ENCODE measurements at places on chromosomes 16 and 17.
A peak's percentile ranks its signal among the peaks of the same experiment; 100 is the strongest.

DNA sequence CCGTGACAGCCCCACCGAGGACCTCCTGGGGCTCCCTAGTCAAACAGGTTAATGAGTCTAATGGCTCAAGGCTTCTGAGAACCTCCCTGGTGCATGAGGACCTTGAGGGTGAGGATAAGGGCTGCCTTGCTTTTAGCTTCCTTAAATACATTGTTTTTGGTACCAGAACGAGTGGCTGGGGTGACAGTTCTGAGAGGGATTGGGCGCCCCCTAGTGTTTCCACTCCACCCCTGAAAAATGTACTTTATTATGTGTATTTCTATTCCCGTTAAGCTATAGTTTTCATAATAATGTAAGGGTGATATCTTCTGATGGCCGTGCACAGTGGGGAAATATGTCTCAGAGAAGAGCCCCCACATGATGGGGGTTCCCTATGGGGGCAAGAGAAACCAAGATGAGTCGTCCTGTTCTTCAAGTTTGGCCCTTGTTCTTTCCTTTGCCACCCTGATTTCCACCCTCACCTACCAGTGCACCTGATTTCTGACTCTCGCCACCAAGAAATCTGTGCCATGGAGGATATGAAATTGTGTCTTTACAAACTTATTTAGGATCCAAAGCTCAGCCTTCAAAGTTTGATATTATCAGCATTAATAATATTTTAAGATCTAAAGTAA is 14.5 kb upstream of the VWA3A start:
- peak; percentile 43 for DNase-seq

DNA sequence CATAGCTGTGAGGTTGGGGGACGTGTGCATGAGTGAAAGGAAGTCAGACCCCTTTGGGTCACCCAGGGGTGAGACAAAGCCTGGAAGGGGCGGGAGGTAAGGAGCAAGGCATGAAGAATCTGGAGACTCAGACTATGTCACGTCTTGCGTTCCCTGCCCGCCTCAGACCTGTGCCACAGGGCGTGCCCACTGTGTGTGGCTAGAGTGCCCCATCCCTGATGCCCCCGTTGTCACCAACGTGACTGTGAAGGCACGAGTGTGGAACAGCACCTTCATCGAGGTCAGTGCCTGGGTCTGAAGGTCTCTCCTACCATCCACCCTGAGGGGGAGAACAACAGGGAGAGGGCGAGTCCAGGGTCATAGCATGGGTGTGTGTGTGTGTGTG is 15.1 kb upstream of the PDK2 start:
- DNase-seq = no peak

DNA sequence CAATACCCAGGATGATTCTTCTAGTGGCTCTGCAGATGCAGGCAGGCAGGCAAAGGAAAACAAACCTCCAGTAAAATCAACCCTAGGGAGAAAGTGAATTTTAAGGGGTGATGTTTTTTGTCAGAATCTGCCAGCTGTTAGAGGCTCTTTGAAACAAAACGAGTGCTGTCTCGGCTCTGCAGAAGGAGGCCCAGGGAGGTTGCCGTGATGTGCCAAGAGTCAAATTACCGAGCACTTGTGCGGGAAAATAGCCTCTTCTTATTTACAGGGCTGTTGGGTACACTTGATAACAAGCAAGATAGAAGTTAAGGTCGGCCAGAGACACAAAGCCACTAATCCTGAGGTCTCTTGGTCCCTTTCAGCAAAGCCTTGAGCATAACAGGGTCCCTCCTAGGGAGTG is 68.9 kb upstream of the EEF2KMT start:
- DNase-seq = no peak

GRCh38 chr17:48756830-48757251 is 28.3 kb upstream of the HOXB13 start:
- no peak for DNase-seq

DNA sequence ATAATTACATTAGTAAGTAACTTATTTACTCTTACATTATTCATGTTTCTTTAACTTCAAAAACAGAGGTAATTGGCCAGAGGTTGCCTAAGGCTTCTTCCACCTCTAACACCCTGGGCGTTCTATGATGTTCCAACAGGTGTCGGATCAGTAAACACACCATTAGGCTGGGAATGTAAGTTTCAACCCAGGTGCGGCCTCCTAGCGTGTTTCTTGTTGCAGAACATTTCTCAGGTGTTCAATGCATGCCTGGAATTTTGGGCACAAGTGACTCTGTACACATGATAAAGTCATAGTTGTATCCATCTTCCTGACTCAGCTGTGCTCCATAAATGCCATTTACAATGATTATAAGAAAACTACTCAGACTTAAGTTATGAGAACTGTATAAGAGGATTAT is 1.0 kb downstream of the KRTAP2-2 start:
- no peak for DNase-seq
